Left ventricle myocardium inferior (tissue), 1 donor: ENCODE measurements at places on chromosomes 7 and 10.

DNA sequence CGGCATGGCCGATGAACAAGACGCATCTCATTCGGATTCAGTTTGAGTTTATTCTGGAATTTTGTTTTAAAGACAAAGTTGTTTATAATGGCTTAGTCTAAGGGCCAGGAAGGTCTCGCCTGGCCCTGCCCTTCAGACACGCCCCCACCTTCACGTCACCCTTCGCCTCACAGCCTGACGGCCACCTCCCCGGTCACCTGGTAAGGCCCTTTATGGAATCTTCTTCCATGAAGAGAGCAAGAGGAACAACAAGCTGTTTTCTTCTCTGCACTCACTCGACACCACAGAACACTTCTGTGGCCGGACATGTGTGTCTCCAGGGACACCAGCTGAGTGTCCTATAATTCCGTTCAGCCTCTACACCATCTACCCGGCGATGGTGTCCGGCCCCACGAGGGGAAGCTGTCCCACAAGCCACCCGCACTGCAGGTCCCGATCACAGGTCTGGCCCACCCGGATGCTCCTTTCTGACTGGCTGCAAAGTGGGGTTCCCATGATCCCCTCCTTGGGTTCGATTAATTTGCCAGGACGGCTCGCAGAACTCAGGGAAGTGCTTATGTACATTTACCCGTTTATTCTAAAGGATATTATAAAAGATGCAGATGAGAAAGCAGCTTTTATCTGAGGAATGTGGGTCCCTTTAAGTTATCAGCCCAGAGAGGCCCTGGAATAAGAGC lies 17.4 kb upstream of the KNDC1 start:
- no peak for DNase-seq

- DNase-seq = no peak
Observed at GRCh38 chr10:84294766-84295447, 33.5 kb upstream of the CCSER2 start.

GRCh38 chr7:142880876-142881505 lies 4.6 kb downstream of the TRPV6 start:
- DNase-seq = no peak

GRCh38 chr7:82677493-82677892 lies 233.9 kb upstream of the CACNA2D1 start:
- no peak for DNase-seq

GRCh38 chr7:29883462-29884398 lies 77.4 kb downstream of the WIPF3 start:
- DNase-seq = no peak

- DNase-seq = no peak
Observed at GRCh38 chr10:5361966-5362365, 2.8 kb upstream of the UCN3 start.

- no peak for DNase-seq
Observed at GRCh38 chr10:89151857-89152256, 55.3 kb downstream of the CH25H start.

GRCh38 chr7:127404286-127405072 lies 12.0 kb upstream of the ZNF800 start:
- DNase-seq = no peak

- no peak for DNase-seq
Observed at GRCh38 chr7:82805527-82805960, 357.1 kb downstream of the PCLO start.

DNA sequence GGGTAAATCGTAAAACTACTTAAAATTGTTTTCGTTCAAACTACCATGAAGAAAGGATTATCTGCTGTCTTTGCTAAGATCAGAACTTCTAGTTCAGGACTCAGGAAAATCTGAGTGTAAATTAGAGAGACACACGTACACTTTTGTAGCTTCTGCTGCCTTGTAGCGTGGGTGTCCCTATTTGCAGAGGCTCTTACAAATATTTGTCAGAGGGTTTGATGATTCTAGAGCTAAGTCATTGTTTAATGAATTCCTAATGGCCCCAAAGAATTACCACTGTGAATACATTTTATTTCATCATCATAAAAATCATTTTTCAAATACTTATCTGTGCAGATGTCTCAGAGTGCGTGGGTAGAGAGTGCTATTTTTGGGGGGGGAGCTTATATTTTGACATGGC lies 314.9 kb downstream of the LRMDA start:
- no peak for DNase-seq

DNA sequence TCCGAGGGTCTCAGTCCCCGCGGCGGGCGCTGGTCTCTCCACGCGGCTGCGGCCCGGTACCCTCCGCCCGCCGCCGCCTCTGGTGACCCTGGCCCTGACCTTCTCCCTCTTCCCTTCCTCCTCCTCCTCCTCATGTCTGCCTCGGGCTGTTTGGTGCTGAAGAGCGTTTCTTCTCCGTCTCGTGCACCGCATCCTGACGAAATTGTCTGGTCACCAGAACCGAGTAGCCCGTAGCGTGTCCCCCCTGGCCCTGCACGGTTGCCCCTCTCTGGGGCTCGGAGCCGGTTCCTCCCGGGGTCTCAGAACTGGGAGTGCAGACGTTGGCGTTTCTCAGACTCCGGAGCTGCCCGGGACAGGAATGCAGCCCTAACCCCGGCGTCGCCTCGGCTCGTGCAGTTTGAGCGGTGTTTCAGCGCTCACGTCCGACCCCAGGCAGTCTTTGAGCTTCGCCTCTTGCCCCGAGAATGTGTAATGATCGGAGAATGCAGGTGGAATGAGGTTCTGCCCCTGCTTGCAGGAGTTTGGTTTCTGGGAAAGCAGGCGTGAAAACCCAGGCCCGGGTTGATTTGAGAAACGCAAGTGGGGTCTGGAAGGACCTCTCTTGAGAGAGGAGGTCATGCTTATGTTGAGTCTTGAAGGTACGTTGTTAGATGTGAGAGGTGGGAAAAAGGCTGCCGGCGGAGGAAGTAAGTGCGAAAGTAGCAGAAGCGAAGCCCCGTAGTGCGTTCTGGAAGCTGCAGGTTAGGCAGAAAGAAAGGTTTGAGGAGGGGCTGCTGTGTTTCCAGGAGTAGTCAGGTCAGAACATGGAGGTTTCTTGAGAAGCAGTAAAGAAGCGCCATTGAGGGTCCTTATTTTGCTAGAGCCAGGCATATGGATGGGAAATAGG lies 743 bp downstream of the RBM17 start:
- no peak for DNase-seq

DNA sequence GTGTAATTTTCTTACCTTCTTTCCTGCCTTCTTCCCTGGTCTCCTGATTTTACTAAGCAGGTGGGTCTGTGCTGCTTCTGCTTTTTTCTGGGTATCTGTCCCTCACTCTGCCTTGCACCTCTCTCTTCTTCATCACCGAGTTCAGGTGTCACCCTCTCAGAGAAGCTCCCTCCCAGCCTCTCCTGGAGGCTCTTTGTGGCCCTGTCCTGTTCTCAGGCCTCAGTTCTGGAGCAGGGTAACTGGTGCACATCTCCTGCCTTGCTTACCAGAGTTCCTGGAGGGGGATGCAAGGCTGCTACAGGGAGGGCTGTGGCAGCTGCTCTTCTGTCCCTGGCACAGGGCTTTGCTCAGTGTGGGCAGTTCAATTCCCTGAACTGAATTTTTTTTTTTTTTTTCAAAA lies 66.1 kb downstream of the RBM33 start:
- DNase-seq = no peak

GRCh38 chr7:101636822-101637623 lies 7.9 kb upstream of the MYL10 start:
- no peak for DNase-seq

GRCh38 chr10:118958559-118958958 lies 71.0 kb upstream of the NANOS1 start:
- no peak for DNase-seq

DNA sequence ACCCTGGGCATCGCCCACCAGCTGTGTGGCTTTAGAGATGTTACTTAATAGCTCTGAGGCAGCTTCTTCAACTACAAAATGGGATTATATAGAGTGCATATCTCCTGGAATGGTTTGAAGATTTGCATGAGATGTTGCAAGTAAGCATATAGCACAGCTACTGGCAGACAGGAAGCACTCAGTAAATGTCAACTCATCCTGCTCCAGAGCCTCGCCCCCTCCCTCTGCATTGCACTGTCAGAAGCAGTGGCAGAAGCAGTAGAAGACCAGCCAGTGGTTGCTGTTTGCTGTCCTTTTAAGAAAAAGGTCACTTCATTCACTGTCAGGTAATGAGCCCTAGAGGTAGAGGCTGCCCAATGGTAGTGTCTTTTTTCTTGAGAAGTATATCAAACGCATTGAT lies 180.0 kb upstream of the GHITM start:
- DNase-seq = no peak

DNA sequence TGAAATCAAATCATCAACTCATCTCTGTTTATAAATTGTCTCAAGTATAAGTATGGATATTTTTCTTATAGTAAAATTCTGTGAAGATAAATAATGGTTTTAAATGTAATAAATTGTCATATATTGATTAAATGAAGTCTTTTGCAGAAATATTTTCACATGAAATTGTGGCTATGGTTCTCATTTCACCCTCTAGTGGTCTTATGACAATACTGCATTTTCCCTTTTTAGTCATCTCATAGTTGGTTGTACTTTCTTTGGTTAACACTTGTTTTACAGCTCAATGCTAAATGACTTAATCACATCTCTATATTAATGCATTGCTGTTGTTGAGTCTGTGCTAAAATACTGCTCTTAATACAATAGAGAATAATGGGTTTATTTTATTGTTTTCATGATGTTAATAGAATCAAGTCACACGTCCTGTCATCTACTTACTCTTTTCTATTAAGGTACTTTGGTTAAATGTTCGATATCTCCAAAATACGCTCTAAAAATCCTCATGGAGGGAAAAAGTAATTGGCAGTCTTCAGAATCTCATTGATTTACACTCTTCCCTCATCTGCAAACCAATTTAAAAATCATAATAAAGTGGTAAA lies 38.0 kb upstream of the CACNA2D1 start:
- DNase-seq = no peak

GRCh38 chr7:140661124-140661523 lies 11.6 kb upstream of the ADCK2 start:
- no peak for DNase-seq

DNA sequence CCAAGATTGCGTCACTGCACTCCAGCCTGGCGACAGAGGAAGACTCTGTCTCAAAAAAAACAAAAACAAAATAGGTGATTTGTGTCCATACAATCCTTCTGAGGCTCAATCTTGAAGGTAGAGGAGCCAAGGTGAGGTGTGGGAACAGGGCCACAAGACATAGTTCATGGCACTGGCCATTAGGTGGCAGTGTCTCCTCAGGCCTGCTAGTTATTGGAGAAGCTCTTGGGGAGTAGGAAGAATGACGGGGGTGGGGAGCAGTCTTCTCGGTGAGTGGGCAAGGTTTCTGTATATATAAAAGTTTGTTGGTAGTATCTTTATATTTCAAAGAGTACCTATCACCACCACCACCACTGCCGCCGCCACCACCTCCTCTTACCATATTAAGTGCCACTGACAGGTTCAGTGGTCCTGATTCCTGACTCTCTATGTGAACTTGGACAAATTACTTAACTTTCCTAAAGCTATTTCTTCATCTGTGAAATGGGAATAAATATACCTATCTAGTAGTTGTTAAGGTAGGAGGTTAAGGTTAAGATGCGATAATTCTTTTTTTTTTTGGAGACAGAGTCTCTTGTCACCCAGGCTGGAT lies 24.0 kb downstream of the CCSER2 start:
- DNase-seq = no peak

DNA sequence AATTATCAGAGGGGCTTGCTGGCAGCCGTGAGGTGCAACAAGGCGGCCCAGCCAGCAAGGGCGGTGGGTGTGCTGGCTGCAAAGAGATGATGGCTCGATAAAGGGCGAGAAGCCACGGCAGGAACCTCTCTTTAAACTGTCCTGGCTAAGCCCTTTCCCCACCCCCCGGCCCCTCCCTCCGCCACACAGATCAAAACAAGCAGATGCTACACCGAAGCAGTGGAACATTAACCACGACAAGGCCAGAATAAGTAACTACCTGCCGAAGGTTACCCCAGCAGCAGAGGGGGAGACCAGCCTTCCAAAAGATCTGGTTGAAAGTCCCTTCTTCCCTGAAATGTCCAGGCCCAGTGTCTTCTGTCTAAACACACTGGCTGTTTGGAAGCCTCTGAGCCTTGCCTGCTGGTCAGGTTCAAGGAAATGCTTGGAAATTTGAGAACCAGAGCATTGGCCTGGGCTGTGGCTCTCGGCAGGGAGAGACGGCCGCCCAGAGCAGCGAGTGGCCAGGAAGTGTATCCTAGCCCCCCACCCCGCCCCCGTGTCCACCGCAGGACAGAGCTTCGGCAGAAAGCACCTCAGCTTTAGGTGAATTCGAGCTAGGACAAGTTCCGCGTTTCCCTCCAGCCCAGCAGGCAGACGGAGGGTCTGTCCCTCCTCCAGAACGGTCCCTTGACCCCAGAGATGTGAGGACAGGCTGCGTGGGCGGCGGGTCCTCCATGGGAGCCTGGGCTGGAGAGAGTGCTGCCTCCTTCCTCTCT lies 2.1 kb downstream of the FAM20C start:
- DNase-seq = no peak

DNA sequence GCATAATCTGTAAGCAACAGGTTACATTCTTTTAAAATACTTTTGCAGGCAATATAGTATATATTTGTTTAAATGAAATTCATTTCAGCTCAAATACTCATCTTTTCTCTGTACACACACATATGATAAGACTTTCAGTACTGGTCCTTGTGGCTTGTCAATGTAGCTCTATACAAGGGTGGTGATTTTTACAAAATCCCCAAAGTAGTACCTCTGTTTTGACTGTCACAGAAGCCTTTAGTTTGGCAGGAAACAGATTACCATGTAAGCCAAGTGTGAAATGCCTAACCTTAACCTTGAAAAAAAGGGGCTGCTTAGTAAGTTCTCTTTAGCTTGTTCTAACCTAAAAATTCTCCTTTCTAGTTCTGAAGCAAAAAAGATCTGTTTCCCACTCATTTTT lies 87.9 kb downstream of the KCND2 start:
- no peak for DNase-seq

DNA sequence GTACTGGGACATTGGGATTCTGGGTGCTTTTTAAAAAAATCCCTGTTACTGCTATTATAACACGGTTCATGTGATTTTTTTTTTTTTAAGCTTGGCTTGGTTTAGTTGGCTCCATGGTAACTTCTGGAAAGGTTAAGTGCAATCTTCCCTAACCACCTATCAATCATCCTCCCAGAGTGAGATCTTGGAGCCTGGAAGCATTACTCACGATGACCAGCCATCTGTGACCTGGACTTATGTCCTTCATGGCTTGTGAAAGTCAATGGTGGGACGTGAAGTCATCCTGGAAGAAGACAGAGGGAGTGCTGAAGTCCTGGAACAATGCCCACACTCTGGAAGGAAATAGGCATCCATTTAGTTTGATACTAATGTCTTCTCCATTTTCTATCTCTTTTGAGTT lies 135.5 kb upstream of the FRMD4A start:
- DNase-seq = no peak
